ENCODE measurements at places on chromosomes 11 and 22.
A peak's percentile ranks its signal among the peaks of the same experiment; 100 is the strongest.

GRCh38 chr22:48088251-48088650 is 1325.8 kb downstream of the TBC1D22A start:
- no peak for DNase-seq

GRCh38 chr11:60498853-60499252 is 6.3 kb downstream of the MS4A12 start:
- DNase-seq: no peak

GRCh38 chr11:115700496-115700895 is 196.3 kb upstream of the CADM1 start:
- DNase-seq: no peak

DNA sequence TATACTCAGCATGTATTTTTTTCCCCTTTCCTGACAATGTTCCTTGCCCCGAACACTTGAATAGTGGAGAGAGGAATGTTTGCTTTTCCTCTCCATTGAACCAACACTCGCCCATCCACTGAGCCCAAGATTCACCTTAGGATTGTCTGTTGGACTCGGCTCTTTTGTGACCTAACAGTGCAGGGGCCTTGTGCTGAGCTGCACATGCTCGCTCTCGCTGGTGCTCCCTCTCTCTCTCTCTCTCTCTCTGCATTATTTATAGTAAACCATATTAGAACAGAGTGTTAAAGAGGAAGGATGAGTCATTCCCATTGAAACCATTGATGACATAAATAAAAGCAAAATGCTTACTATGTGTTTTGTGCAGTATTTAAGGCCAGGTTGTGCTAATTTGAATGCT is 20.7 kb downstream of the ZBTB16 start:
- DNase-seq: no peak

DNA sequence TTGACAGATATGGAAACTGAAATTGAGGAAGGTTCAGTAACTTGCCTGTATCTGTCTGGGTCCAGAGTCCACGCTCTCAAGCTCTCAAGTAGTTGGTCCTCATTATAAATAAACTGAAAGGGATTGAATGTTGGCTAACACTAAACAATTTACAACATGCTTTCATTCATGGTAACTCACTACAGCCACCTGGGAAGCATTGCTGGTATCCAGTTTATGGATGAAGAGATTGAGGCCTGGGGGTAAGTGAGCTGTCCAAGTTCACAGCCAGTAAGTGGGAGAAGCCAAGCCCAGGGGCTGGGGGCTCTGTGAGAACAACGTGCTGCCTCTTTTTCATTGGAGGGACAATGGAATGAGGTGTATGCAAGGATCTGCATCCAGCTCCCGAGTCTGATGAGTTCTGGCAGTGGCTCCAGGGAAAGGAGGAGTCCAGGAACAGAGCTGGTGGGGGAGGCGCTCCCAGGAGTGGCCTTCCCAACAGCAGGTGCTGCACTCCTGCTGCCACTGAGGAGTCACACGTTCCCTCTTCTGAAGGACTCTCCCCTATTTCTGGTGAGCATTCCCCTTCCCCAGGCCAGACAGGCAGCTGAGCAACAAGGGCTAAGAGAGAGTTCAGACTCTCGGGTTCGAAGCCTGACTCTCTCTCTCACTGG is 175.8 kb downstream of the CSNK2A3 start:
- no peak for DNase-seq

GRCh38 chr22:17767233-17768065 is 6.8 kb downstream of the BID start:
- peak; percentile 31 for DNase-seq

DNA sequence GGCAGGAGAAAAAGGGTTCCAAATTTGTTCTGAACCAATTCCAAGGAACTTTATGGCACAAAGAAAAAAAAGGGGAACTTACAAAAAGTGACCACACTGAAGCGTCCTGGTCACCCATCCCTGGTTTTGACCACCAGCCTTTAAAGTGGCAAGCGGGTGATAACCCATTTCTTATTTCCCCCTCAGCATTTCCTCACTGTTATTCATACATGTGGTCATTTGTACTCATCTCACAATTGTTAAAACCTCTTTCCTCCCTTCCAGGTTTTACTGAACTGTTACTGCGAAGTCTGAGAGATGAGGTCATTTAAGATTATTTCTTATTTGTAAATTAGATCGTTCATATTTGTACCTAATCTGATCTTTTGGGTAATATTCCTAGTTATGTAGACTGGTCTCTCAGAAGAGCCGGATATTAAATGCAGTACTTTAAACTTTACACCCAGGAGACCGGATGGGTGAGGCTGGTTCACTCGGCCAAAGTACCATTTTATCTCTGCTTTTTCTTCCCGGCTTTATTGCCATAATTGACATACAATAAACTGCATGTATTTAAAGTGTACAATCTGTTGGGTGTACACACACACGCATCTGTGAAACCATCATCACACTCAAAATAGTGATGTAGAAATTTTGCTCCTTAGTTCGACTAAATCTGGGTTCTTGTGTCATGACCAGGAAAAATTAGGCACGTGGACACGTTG is 47.0 kb downstream of the CDPF1 start:
- DNase-seq: no peak

DNA sequence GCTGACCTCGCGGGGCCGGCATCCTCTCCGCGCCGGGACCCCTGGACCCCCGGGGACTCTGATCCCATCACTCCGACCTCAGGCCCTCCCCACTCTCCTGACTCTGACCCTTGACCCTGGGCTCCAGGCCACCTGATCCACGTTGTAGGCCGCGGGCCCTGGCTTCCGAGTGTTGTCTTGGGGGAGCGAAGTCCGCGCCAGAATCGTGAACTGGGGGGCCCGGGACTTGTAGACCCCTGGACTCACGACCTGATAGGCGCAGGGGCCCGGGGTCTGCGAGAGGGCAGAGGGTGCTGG is 716 bp upstream of the TYMP start:
- DNase-seq: no peak

DNA sequence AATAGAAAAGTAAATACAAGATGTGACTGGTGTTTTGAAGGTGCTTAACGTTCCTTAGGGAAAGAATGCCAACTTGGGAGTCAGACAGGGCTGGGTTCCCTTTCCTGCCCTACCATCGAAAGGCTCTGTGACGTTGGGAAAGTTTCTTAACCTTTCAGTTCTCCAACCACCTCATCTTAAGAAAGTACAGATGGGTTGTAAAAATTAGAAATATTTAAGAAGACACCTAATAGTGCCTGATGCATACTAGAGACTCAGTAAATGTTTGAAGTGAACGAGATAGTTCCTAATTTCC is 1.1 kb downstream of the GTPBP1 start:
- no peak for DNase-seq

DNA sequence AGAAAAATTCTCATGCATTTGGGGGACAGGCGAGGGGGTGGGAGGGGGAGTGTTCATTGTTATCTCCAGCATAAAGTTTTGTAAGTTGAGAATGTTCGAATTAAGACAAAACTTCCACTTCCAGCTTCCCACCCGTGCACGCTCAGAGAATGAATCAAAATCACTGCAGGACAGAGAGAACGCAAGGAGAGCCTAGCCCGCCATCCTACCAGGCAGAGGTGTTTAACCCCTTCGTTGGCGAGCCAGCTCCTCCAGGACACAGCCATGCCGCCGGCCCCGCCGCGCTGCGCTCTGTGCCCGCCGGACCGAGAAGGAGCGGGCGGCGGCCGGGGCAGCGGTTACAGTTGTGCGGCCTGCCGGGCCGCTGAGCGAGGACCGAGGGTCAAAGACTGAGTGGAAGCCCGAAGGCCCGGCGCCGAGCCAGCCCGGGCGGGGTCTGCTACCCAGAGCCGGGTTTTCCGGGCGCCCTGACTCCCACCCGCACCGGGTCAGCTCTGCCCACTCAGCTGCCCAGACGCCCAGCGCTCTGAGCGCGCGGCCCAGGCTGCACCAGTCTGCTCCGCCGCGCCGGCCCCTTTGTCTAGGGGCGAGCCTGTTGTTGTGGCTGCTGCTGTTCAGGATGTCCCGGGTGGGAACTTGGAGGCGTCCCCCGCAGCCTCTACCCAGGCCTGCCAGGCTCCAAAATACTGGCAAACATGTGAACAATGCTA is at the start of gene NOX4:
Gene NOX4, minus strand, starts transcription at position 395 of the 710 bp plus-strand sequence. Its CDS starts 129 bp downstream, at position 266.
- no peak for DNase-seq

DNA sequence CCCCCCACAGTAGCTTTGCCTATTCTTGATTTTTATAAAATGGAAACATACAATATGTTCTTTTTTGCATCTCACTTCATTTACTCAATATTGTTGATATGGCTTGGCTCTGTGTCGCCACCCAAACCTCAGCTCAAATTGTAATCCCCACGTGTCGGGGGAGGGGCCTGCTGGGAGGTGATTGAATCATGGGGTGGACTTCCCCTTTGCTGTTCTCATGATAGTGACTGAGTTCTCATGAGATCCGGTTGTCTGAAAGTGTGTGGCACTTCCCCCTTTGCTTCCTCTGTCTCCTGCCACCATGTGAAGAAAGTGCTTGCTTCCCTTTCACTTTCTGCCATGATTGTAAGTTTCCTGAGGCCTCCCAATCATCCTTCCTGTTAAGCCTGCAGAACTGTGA is 431.3 kb downstream of the MN1 start:
- no peak for DNase-seq

GRCh38 chr11:1854949-1855885 is 2.3 kb downstream of the LSP1 start:
- DNase-seq: no peak

- no peak for DNase-seq
Observed at GRCh38 chr22:18048441-18048898, 24.1 kb upstream of the MICAL3 start.

- DNase-seq: no peak
Observed at GRCh38 chr11:112537026-112537425, 276.4 kb upstream of the PLET1 start.

DNA sequence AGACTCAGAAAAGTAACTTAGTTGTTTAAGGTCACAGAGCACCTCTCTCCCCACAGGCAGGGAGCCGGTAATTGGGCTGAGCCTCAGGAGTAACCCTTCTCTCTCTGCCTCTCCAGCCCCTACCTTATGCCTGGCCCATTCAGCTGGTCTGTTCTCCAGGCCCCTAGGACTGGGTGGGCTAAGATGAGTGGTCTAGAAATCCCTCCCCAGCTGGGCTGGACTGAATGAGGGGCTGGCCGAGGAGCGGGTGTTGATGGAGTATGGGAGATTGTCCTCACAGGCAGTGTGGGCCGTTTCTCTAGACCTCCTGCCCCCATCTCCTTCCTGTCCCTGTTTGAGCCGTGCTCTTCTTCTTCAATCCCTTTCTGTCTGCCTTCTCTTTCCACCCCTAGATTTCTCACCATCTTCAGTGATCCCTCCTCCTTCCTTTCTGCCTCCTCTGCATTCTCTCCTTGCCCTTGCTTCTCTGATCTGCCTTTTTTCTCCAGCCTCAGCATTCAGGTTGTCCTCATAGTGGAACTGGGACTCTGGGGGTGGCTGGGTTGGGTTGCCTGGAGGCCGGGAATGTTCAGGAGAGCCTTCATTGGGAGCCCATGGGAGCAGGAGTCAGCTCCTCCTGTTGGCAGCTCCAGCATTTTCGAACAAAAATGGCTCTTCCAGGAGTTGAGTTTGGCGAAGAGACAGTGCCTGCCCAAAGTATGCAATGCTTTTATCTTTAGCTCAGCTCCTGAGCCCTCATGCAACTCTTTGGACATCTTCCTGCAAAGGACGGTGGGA is 7.6 kb downstream of the ST3GAL4 start:
- no peak for DNase-seq

DNA sequence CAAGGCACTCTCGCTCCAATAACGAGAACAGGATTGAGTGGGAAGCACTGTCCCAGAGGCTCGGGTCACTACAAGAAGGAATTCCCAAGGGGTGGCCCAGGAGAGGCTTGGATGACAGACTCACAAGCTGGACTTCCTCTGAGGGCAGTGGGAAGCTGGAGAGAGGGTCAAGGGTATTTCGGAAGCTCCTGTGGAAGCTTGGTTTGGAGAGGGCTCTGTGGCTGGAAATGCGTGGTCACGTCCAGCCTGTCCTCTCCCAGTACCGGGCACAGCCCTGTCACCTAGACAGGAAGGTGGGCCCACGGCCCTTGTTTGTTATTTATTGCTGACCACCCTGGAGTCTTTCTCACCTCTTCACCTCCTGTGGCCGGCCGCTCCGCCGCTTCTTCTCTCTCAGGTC is 5.3 kb downstream of the SYNGR1 start:
- no peak for DNase-seq

Measured in effector memory CD4-positive, alpha-beta T cell (primary cell).